CD4-positive, CD25-positive, alpha-beta regulatory T cell (primary cell): ENCODE measurements at places on chromosomes 7 and 10.

DNA sequence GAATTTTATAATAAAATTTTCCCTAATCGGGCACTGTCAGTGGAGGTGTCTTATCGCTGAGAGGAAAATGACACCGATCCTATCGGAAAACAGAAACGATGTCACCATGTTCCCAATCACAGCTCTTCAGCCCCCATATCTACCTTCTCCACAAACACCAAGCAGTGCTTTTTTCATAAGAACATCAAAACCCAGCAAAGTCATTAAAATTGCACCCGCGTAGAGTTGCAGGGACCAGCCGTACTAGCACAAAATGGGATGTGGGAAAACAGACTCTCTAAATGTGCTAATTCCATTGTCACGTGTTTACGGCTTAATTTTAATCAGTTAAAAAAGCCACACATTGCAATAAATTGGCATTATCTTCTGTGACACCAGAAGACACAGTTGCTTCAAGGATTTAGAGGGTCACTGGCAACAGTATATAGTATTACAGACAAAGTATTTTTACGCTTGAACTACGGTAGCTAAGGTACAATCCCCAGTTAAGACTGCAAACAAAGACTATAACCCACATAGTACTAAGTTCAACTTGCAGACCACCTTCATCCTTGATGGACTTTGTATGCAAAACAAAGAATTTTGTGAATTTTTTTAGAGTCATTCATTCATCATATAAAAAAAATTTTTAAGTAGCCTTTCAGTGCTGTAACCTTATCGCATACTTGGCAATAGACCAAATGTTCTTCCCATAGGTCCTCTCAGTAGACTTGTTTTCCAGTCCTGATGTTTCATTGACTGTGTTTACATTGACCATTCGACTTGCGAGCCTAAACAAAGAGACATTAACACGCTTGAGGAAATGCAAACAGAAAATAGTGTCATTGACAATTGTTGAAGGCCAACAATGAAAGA, 116.0 kb downstream of the VTI1A start:
- DNase-seq, result no peak

- no peak for DNase-seq
Observed at GRCh38 chr7:132579260-132579899, 3.1 kb upstream of the PLXNA4 start.

- no peak for DNase-seq
Observed at GRCh38 chr7:84786073-84786472, 400.8 kb downstream of the SEMA3D start.

DNA sequence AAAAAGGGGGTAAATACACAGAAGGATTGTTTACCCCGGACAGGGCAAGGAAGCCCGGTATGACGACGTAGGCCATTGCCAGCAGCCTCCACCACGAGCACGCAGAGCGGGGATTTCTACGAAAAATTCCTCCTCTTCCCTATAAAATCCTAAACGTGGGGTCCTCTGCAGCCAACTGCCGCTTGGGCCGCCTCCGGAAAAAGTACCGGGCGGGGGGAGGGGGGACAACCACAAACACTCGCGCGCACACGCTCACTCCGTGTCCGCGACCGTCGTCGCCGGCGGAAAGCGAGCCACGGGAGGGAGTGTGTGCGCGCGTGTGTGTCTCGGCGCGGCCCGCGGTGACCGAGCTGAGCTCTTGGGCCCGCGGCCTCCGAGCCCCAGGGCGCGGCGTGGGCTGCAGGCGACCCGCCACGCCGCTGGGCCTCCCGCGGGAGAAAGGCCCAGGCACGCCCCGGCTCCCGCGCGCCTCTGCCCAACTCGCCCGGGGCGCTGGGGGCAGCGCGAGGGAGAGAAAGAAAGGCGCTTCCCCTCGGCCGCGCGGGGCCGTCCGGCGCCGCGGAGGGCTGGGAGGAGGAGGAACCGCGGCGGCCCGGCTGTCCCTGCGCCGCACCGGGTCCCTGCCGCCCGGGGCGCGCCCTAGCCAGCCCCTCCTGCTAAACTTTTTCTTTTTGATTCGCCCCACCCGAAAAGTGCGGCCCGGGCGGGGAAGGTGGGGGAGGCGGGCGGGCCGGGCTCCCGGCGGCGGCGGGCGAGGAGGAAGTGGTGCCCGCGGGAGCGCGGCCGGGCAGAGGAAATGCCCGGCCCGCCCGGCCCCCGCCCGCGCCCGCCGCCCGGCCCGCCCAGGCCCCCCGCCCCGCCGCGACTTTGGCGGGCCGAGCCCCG, 1.5 kb downstream of the CTBP2 start:
- no peak for DNase-seq

GRCh38 chr7:98115746-98116525, 9.3 kb downstream of the LMTK2 start:
- no peak for DNase-seq

DNA sequence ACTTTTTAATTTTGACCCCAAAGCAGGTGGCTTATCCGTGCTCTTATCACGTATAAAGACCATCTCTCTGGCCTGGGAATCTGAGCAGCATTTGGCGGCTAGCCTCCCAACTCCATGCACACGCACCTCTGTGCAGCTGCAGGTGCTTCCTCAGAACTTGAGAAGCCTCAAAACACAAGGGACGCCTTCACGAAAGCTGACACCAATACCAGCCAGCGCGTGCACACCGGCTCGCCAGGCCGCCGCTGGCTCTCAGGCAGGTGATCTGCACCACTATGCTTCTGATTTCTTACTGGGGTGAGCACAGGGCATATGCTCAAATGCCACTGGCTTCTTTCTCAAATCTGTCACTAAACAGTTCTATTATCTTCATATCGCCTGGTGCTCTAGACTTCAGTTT, 145.0 kb downstream of the PARD3 start:
- DNase-seq, result no peak

- DNase-seq, result no peak
Observed at GRCh38 chr10:34885898-34886297, 70.8 kb upstream of the PARD3 start.

- no peak for DNase-seq
Observed at GRCh38 chr7:20798694-20799121, 12.0 kb upstream of the SP8 start.

DNA sequence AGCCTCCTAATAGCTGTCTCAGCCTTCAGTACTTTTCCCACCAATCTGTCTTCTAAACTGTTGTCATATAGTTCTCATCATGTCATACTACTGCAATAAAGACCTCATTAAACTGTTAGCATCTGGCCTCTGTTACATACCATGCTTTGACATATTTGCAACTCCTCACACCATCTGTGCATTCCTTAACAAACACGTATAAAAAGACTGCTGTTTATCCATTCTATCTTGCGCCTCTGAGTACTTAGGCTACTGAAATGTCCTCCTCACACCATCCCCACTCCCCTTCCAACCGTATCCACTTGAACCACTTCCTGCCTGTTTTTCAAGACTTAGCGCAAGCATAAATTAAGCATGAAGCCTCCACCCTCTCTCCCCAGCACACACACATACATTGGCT, 41.6 kb downstream of the SLC16A9 start:
- no peak for DNase-seq

DNA sequence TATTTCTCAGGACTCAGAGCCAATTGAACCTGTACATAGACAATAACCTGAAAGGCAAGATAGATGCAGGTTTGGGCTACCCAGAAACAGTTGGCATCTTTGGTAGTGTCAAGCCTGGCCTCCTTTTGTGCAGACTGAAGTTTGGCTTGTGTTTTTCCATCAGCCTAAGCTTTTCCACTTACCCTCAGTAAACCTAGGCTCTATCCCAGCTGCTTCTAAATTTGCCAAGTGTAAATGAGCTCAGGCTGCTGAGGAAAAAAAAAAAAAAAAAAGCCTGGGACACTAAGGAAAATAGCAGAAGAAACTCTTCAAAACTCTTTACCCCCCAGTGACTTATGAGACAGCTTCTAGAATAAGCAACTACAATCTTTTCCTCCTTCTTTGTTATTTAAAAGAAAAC, 316.3 kb upstream of the SORCS1 start:
- no peak for DNase-seq

DNA sequence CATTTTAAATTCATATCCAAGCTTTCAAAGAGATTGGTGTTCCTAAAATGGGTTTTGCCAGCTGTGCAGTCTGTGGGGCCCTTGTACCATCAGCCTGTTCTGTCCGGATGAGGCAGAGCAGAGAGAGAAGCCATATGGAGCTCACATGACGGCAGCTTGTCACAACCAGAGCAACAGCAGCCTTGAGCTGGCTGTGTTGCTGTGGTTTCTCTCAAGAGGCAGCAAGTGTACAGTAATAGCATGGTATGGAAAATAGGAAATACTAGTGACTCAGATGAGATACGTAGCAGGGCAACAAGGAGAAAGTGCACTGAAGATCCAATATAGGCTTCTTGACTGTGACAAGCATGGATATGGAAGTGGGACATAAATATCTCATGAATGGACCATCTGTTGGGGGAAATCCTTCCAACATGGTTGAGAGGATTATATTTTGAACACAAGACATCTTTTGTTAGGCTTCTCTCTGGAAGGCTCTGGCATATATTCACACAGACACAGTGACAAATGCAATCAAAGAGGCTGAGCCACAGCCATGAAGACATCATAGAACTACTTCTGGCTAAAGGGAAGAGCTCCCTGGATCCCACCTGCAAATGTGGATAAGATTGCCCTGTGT, 251.0 kb upstream of the TAC1 start:
- no peak for DNase-seq

DNA sequence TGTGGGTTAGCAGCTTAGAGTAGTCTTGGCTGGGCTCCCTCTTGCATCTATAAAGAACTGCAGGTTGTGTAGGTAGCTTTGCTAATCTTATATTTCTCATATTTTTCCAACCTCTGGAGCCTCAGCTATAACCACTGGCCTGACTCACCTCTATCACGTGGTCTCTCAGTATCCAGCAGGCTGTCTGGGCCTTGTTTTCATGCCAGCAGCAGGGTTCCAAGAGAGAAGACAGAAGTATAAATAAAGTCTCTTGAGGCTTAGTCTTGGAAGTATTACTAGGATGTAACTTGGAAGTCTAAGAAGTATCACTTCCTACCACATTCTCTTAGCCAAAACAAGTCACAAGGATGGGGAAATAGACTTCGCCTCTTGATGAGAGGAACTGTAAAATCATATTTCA, 73.3 kb downstream of the WIPF3 start:
- DNase-seq, result no peak

GRCh38 chr10:117360994-117361667, 14.1 kb downstream of the PDZD8 start:
- DNase-seq, result no peak
